NCI-H1436 (cell line): ENCODE measurements at places on chromosomes 2 and 18.
A peak's percentile ranks its signal among the peaks of the same experiment; 100 is the strongest.

- no peak for DNase-seq
Observed at GRCh38 chr2:237149425-237149824, 63.7 kb downstream of the COPS8 start.

DNA sequence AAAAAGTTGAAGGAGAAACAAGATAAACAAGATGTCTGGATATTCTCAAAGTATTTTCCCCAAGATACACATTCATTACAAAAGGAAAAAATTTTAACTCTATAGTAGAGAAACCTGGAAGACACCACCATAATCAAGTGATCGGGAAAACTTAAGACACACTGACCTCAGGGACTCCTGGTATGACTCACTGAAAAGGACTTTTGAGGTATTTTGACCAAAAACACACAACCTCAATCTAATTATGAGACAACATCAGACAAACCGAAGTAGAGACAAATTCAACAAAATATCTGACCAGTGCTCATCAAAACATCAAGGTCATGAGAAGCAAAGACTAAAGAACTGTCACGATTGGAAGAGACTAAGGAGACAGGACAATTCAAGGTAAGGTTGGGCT is 34.7 kb downstream of the LPIN2 start:
- no peak for DNase-seq

DNA sequence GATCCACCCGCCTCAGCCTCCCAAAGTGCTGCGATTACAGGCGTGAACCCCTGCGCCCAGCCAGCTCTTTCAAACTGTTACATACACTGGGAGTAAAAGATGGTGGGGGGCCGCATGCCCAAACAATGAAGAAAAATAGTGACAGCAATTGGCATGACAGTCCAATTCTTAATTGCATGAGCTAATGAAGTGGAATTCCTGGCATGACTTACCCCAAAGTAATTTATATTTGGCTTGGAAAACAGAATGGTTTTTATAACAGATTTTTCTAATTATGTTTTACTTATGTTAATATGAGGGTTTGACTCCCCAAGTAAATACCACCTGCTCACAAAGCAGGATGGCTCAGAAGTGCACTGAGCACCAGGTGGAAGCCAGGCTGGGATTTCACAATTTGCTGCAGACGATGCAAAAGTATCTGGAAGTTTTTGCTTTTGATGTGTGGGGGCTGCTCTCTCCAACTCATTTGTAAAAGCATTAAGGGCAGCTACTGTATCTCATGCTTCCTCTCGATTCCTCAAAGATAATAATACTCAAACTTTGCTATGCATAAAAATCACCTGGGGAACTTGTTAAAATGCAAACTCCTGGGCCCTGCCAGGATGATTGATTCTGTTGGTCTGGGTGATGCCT is 24.0 kb upstream of the ATG16L1 start:
- DNase-seq: no peak

GRCh38 chr2:98453083-98453482 is 8.4 kb downstream of the INPP4A start:
- no peak for DNase-seq

DNA sequence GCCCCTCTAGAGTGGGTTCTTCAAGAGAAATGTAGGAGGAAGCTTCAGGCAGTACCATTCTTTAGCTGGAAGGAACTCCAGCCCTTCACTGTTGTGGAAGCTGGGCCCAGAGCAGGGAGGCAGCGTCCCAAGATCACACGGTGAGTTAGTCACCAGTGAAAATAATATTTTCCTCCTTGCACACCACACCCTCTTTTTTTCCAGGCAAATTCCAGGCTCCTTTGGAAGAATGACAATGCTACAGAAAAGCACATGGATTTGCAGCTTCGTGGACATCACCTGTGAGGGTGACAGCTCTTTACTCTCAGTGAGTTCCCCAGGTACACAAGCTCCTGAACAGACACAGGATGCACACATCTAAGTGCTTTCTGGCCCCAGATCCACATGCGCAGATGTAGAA is 157.1 kb downstream of the COL6A3 start:
- no peak for DNase-seq

- DNase-seq: no peak
Observed at GRCh38 chr18:3615374-3615985, 165.5 kb downstream of the TGIF1 start.

DNA sequence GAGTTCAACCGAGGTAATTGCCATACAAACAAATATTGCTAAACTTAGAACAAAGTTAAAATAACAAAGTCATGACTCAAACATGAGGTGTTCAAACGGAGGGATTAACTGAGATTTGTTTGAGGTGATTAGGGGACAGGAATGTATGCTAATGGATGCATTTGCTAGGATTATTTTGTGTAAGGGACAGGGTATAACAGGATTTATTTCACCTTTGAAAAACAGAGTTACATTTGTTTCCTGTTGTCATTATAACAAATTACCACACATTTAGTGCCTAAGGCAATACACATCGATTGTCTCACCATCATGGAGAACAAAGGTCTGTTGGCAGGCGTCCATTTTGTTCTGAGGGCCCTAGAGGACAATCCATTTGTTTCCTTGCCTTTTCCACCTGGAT is 304.3 kb upstream of the CNTNAP5 start:
- DNase-seq: peak; percentile 67
